ENCODE measurements at places on chromosomes 6 and 20.

GRCh38 chr20:31790401-31790800 lies 28.8 kb upstream of the MYLK2 start:
- DNase-seq, result no peak

DNA sequence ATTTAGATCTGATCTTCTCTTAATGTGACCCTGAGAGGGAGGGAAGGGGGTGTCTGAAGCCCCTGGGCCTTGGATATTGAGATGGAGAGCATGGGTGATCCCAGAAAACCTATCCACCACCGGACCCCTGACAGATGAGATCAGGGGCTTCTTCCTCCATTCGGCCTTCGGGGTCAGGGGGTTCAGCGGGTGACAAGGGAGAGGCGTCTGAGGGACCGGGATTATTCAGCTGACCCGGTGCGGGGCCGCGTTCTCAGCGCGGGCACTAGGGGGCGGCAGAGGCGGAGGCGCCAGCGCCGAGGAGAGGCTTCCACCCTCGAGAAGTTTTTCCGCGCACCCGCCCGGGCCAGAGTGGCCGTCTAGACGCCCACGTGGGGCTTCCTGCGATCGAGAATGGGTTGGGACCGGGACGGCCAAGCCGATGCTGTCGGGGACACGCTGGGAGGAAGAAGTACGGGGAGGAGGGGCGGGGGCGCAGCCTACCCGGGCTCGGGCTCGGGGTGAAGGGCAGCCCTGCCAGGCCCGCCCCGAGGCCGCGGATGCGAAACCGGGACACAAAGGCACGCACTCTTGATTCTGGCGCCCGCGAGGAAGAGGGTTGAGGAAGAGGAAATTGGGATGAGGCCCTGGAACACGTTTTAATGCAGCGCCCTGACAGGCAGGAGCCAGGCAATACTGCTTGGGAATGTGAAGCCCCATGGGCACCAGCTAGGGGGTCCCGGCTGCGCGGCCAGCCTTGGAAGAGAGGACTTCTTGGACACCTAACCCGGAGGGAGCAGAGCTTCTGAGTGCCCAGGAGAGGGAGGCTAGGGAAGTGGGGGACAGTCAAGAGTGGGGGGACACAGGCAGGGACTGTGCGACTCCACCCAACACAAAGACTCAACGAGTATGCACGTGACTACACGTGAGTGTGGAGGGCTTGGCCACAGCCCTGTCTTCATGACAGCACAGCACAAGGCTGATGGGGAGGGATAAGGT lies 30.6 kb downstream of the COL11A2 start:
- peak; percentile 50 for DNase-seq

- peak; percentile 85 for DNase-seq
Measured at GRCh38 chr6:73519926-73520687, 725 bp downstream of the EEF1A1 start.

GRCh38 chr20:25699914-25700313 lies 3.3 kb upstream of the ZNF337 start:
- DNase-seq, result no peak

DNA sequence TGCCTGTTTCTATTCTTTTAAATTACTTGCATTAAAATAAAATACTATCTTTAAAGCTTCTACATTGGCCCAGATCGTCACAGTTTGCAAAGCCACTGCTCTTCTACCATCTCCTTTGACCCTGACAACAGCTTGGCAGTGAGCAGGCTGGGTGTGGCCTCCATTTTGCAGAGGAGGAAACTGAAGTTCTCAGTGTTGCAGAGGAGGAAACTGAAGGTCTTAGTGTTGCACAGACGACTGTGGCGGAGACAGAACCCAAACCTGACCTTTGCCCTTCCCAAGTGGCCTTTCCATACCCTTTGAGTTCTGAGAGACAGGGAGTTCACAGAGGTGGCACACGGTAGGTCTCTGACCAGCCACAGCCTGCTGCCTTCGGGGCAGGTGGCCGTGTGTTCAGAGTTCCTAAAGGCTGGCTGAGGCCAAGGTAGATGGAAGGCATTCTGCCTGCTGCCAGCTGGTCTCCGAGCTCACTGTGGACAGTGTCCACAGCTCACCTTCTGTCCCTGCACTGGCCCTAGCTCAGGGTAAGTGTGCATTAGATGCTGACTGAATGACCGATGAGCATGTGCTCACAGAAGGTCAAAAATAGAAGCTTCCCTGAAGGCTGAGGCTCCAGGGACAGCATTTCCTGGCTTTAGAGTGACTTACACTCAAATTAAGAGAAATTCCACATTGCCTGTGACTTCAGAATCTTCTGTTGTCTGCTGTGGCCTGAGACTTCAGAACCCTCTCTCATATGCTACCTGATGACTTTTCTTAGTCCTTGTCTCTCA lies 113.5 kb upstream of the SLC24A3 start:
- no peak for DNase-seq

- no peak for DNase-seq
Measured at GRCh38 chr20:47670913-47671312, 114.4 kb downstream of the SULF2 start.

- DNase-seq, result peak; percentile 88
Measured at GRCh38 chr6:26205625-26206574, 118.7 kb downstream of the HFE start.

DNA sequence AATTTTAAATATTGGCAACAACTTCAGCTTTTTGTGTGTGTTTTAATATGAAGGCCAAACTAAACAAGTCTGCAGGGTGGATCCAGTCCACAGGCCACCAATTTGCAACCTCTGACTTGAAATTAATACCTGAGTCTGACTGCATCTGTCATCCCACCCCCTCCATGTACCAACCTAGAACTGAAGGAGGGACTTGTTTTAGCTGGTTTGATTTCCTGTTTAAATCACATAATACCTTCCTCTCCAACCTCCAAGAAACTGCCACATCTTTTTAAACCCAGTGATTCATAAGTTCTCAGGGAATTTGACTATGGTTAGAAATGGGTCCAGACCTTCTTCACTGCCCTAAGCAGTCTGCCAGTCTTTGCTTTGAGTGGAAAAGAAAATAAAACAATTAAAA lies 21.6 kb downstream of the RNF8 start:
- no peak for DNase-seq

- no peak for DNase-seq
Measured at GRCh38 chr6:131736811-131737210, 26.0 kb upstream of the CTAGE9 start.

- DNase-seq, result no peak
Measured at GRCh38 chr6:39441986-39442385, 119.5 kb upstream of the KCNK16 start.

DNA sequence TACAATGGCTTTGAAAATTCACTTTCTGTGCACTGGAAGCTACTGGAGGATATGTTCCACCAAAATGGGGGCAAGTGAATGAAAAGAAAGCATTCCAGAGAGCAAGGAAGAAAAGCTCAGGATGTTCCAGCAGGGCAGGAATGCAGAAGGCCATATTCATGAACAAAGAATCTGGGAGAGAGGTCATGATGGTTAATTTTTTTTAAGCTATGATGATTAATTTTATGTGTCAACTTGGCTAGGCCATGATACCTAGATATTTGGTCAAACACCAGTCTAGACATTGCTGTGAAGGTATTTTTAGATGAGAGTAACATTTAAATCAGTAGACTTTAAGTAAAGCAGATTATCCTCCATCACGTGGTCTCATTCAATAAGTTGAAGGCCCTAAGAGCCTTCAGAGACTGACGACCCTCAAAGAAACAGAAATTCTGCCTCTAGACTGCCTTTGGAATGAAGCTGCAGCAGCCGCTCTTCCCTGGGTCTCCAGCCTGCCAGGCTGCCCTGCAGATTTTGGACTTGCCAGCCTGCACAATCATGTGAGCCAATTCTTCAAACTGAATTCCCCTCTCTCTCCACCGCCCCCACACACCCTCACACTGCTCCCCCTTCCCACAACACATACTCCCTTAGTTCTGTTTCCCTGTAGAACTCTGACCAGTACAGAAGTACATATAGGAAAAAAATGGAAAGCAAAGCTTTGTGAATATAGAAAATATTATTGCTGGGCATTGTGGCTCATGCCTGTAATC lies 20.1 kb upstream of the GCM1 start:
- peak; percentile 57 for DNase-seq

DNA sequence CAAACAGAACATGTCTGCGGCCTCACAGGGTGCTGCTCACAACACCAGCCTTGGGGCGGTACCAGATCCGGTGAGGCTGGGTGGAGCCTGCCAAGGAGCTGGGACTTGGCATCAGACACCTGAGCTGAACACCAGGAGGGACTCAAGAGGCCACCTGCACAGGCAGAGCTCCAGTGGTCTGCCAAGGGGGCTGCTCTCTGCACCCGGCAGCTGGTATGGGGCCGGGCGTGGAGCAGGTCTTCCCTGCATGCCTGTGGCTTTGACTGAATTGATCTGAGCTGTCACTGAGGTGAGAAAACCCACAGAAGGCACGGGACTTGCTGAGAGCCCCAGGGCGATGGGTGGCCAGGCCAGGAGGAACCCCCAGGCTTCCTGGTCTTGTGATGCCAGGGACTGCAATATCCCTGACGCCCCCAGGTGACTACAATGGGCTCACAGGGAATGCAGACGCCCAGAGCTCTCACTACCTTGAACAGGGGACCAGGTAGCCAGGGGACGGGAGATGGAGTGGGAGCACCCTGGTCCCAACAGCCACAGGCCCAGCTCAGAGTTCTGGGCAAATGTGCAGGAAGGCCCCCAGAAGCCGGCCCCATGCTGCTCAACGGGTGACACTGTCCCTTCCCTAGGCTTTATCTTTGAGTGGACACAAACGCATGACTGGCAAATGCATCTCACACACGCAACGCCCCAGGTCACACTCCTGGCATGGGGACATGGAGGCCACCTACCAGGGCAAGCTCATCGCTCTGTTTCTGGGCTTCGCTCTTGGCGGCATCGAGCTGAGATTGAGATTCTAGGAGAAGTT lies 48.2 kb downstream of the DSTN start:
- DNase-seq, result no peak

- no peak for DNase-seq
Measured at GRCh38 chr6:170101281-170102035, 189.4 kb downstream of the DLL1 start.

- DNase-seq, result no peak
Measured at GRCh38 chr20:58714923-58715351, 22.3 kb downstream of the NPEPL1 start.

DNA sequence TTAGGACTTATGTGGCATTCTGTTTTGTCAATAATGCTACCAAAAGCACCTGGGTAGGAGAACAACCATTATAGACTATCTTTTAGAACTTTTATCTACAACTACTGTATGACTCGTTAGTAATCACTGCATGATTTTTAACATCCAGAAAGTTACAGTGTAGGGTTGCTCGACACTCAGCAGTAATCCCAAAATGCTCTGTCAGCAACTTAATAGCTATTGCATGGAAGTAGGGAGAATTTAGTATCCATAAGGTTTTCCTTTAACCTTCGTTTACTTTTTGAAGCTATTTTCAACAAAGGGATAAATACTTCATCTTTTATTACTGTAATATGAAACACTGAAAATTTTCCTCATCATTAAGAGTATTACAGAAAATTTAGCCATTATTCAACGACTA lies 309.5 kb downstream of the RNGTT start:
- DNase-seq, result no peak
